ENCODE measurements at places on chromosomes 3 and 15.
A peak's percentile ranks its signal among the peaks of the same experiment; 100 is the strongest.

DNA sequence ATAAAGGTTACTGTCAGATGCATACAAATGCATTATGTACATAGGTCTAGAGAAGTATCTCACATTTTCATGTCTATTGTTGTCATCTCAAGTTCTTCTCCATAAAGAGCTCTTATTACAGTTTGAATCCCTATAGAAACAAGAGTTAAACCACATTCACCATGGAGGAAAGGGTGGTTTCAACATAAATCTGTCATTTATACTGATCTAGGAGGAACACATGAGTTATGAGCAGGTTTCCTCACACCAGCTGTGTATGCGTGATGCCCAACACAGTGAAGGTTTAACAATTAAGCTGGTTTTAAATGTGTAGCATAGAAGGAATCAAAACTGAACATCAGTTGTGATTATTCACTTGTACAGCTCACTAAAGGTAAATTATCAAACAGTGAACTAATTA, 251.7 kb downstream of the KCNMB2 start:
- DNase-seq: no peak

GRCh38 chr3:55407426-55407820, 79.7 kb downstream of the WNT5A start:
- no peak for DNase-seq

DNA sequence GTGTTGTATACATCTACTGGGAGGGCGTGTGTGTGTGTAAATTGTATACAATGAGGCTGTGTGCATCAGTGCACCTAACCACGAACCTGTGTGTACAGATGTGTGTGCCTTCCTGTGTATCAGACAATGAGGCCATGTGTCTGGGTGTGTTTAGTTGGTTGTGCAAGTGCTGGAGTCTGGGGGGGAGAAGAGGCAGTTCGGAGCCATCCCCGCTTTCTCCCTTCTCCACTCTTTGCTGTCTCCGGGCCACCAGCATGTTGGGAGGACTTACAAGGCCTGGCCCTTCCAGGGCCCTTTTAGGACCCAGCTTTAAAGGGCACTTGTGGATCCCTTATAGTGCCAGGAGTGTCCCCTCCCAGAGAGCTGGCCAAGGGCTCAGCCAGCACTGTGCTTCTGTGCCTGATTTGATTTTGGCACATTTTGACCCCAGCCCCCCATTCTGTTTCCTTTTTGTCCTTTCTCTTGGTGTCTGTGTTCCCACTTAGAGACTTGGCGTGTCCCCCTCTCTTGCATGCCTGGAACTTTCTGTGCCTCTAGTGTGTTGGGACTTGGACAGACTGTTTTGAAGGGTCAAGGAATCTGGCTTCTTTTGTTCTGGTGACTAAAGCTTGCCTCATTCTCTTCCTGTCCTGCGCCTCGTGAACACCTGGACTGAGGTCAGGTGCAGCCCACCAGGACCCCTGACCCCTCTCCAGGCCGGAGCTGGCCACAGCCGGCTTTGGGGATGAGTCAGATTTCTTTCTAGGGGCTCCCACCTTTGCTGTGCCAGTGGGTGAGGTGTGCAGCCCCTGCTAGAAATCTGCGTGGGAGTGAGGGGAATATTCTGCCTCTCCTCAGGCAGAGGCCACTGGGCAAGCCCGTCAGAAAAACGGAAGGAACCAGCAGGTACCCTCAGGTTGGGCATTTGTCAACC, 1.5 kb downstream of the CTDSPL start:
- peak; percentile 27 for DNase-seq

DNA sequence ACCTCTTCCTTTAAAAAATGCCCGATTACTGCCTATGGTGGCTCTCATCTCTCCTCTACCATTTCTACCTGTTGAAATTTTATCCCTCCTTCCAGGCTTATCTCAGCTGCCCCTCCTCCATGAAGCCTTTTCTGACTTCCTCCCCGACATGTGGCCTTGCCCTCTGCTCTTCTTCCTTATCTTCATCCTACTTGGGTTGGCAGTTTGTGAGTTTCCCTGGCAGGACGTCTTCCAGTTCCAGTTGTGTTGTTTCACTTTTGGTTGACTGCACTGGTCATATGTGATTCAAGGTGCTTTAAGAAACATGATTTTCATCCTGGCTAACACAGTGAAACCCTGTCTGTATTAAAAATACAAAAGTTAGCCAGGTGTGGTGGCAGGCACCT, 4.4 kb downstream of the DLL4 start:
- DNase-seq: no peak

GRCh38 chr15:42577514-42578031, 2.2 kb downstream of the STARD9 start:
- DNase-seq: peak; percentile 72

DNA sequence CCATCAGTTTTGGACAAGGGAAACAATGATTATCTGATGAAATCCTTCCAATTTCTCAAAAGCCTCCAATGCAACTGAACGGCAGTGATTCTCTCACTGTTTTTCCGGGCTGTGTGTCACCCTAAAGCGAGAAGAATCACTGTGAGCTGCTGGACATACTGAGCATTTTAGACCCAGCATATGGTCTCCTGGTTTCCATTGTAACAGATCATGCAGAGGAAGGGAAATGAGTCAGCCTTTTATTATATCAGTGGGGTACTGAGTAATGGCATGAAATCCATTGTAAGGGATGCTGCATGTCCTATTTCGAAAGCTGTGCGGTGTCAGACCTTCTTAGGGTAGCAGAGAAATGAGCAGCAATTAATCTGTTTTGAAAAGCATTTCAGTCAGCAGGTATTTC, 287.1 kb downstream of the IL5RA start:
- no peak for DNase-seq

- peak; percentile 80 for DNase-seq
Measured at GRCh38 chr15:90665288-90666134, 51.6 kb upstream of the BLM start.

DNA sequence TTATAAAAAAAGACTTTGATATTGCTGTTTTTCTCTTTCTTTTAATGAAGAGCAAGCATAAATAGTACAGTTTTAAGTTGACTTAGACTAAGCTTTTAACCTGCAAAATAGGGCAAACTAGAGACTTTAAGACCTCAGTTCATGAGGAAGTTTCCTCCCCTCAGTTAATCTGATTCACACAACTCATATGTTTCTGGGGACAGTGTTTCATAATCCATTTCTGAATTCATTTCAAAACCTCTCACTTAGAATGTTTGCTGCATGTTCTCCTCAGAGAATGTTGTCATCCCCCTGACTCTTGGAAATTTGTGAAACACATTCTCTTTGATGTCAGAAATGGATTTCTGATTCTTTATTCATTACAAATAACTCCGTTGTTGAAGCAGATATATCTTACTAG, 79.3 kb upstream of the SKOR1 start:
- no peak for DNase-seq

GRCh38 chr3:157098121-157098822, 61.7 kb downstream of the CCNL1 start:
- DNase-seq: no peak

GRCh38 chr3:41710646-41711388, 251.1 kb downstream of the ULK4 start:
- peak; percentile 87 for DNase-seq

DNA sequence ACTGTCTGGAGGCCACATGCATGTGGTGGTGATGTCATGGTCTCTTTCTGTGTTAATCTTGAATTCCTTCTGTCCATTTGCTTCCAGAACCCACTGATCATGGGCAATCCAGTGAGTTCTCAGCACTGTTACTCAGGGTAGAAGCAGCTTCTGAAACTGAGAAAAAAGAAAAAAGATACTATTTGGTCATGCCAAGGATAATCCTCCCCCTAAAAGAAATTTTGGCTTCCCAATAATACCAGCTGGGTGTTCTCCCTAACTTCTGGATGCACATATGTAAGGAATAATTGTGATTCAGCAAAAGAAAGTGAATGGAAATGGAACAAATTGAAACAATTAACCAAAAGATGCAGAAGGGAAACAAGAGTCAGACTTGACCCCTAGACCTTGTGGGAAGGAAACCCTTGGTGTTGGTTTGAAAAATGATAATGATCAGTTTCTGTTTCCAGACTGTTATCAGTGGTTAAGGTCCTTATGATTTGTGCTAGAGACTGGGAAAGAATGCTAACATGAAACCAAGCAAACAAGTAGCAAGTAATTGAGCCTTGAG, 92.3 kb downstream of the RBMS3 start:
- DNase-seq: peak; percentile 85

- peak; percentile 99 for DNase-seq
Measured at GRCh38 chr3:177478170-177478867, 281.0 kb upstream of the TBL1XR1 start.

- DNase-seq: no peak
Measured at GRCh38 chr3:5233026-5233425, 45.5 kb downstream of the EDEM1 start.

- DNase-seq: no peak
Measured at GRCh38 chr3:33921608-33922007, 123.2 kb downstream of the PDCD6IP start.

DNA sequence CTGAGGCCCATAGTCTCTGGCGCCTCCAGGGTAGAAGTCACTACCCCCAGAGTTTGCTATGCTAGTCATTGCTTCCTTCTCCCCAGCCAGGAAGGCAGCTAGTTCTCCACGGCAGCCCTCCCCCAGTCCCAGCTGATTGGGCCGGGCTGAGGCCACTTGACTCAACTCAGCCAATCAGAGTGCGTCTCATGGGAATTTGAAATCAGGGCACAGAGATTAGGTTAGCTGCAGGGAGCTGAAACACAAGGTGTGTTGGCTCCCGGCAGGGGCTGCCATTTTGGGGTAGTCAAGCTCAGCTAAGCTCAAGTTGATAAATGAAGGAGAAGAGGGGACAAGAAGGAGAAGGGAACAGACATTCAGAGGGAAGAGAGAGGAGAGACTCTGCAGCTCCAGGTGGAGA, 32.8 kb downstream of the LINGO1 start:
- DNase-seq: peak; percentile 60

DNA sequence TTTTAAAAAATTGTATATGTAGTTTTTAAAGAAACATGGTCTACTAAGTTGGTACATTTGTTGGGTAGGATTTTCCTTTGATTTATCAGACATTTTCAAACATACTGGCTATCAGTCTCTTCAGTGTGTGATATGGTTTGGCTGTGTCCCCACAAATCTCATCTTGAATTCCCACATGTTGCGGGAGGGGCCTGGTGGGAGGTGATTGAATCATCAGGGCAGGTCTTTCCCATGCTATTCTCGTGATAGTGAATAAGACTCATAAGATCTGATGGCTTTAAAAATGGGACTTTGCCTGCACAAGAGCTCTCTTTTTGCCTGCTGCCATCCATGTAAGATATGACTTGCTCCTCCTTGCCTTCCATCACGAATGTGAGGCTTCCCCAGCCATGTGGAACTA, 121.9 kb downstream of the ABI3BP start:
- no peak for DNase-seq

Data from EH (cell line).